ENCODE measurements at places on chromosomes 1 and 21. TPM values are rescaled to one million over a fixed set of nuclear protein-coding genes. Genes with fewer than 3 reads are reported as not detected.

Gene MRPL24
- 203 TPM for total RNA-seq

DNA sequence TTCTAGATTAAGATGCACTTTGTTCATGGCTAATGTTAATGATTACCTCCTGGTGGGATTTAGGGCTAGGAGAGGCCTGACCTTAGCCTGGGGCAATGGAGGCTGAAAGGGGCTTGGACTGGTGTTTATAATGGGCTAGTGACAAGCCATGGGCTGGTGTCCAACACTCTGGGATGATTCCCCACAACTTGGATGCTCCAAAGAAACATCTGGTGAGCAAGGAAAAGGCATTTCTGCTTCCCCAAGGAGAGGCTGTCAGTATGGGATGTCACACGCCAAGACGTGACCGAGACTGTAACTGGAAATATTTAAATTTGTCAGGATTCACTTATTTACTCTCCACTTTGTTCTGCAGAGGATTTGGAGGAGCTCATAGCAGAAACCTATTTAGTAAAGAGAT, 45.2 kb downstream of the PTPRU start:
- DNase-seq: no peak

Gene REG4
- total RNA-seq: not detected

DNA sequence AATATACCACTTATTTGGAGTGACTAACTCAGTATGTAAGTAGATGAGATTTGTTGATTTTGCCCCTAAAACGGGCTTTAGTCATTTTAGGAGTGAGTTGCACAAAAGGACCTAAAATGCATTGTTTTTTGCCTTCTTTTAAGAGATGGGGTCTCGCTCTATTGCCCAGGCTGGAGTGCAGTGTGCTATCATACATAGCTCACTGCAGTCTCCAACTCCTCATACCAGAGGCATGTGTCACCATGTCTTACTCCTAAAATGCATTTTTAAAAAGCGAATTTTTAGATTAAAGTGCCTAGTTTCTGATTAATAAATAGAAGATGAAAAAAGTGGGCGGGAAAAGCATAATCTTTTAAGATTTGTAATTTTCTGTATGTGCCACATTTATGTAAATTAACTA, 11.5 kb upstream of the NEXN start:
- no peak for DNase-seq

- DNase-seq: no peak
These were observed 52.7 kb upstream of the PLA2G4A start for GRCh38 chr1:186775881-186776560.

DNA sequence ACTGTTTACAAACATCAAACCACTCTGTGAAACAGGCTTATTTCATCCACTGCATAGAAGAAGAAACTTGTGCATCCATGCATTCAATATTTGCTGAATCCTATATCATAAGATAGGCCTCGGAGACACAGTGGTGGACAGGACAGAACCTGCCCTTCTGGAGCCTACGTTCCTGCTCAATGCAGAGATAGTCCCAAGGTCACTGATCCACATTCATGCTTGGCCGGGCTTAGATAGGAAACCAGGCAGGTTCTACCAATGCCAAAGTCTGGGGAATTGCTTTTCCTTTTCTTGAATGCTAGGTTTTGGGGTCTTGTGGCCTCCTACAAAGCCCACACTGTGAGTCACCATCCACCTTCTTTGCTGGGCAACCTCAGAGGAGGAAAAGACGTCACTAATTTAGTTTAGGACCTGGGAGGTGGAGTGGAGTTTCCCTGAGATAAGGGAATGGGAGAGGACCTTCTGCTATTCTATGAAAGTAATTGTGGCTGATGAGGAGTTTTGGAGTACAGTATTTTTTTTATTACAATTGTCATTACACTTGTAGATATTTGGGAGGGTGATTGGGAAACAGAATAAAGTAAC, 99.7 kb upstream of the CD34 start:
- DNase-seq: no peak

Gene BRDT
- not detected for total RNA-seq

- no peak for DNase-seq
These were observed 27.2 kb upstream of the FAM3B start for GRCh38 chr21:41289431-41289830.

Gene DPT
- not detected for total RNA-seq

GRCh38 chr1:10986525-10986890, 25.9 kb upstream of the TARDBP start:
- no peak for DNase-seq

Gene FAM163A
- total RNA-seq: 0.17 TPM

DNA sequence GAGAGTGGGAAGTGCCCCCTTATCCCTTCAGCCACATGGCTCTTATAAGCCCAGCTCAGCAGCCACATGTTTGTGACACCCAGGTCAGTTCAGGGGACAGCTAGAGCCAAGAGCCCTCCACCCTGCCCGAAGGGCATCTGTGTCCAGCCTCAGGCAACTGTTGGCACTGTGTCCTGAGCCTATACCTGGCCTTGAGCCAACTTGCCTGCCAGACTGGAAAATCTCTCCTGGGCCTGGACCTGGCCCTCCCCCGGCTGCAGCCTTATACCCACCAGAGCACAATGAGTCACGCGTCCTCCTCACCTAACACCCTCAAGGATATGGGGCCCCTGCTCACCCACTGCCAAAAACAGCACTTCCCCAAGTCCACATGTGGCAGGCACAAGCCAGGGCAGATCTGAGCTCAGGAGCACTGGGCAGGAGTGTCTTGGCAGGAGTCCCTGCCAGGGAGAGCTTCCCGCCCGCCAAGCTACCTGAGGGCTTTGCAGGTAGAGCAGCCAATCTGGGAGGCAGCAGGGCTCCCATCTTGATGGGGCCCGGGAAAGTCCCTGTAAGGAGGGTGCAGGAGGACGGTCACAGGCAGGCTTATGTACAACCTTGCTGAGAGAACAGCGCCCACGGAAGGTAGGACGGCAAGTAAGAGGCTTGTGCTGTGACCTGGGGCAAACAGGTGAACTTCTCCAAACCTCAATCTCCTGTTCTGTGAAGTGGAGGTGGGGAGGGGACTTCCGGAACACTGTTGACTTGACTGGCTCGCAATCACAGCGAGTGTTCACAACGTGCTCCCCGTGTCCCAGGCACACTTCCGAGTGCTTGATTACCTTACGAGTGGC, 19.8 kb upstream of the HSPG2 start:
- DNase-seq: no peak

DNA sequence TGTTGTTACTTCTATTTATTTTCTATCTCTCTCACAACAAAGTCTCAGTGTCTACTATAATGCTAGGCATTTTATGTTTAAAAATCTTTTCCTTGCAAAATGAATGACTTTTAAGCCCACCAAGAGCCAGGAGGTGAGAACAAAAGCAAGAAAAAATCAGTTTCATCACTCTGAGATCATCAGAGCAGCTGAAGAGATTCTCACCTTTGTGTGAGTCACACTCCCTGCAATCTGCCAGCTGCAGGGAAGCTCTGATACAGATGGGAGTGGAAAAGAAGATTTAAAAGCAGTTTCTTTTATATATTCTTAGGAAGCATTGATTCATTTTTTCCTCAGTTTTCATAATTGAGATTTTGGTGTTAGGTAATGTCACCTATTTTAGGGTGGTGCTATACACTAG, 107.6 kb downstream of the LHX9 start:
- peak; percentile 30 for DNase-seq

Gene CYP4A22
- not detected for total RNA-seq

DNA sequence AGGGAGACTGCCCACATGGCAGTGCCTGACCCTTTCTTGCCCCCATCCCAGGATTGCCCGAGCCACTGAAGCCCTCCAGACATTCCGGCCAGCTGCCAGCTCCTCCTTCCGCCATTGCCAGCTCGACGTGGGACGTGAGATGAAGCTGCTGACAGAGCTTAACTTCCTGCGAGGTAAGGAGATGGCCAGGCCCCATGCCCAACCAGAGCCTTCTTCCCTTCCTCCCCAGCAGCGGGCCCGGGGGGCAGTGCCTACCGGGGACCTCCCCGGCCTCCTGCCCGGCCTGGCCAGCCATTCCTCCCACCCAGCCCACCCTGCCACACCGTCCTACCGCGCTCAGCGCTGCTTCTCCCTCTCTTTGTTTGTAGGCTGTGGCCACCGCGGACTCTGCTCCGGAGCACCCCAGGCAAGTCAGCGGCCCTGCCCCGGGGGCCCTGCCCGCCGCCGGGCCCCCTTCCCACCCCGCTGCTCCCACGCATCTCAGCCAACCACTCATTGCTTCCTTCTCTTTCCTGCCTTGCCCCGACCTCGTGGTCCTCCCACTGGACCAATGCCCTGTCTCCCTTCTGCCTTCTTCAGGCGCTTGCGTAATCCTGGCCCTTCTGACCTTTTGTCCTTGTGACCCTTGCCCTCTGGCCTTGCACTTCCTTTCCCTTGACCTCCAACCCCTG, 4.9 kb downstream of the TRIM46 start:
- no peak for DNase-seq

DNA sequence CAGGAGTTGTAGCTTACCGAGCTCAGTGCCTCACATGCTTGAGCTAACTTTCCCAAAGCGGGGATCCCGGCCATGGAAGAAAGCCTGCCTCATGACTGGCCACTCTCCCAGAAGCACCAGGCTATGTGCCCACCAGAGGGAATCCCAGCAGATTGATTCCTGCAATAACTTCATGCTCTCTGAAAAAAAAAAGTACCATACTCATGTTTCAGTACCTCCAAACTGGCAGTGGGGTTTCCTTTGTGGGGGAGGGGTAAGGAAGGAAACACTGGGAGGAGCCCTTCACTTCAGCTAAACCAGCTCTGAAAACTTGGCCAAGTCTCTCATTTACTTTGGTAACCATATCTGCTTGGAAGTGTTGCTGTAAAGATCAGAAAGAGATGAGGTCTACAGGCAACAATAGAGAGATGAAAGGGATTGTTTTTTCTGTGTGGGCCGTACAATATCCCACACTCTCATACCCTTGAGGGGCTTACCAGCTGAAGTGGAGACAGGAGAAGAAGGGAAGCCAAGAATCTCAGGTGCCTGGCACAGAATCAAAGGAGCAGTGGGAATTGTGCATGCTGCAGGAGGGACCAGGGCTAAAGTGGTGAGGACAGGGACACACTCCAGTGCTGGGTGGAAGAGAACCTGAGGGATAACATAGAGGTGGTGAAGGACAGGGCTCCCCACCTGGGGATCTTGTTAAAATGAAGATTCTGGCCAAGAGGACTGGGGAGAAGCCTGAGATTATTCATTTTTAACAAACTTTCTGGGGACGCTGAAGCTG, 42.4 kb upstream of the TACSTD2 start:
- DNase-seq: no peak

DNA sequence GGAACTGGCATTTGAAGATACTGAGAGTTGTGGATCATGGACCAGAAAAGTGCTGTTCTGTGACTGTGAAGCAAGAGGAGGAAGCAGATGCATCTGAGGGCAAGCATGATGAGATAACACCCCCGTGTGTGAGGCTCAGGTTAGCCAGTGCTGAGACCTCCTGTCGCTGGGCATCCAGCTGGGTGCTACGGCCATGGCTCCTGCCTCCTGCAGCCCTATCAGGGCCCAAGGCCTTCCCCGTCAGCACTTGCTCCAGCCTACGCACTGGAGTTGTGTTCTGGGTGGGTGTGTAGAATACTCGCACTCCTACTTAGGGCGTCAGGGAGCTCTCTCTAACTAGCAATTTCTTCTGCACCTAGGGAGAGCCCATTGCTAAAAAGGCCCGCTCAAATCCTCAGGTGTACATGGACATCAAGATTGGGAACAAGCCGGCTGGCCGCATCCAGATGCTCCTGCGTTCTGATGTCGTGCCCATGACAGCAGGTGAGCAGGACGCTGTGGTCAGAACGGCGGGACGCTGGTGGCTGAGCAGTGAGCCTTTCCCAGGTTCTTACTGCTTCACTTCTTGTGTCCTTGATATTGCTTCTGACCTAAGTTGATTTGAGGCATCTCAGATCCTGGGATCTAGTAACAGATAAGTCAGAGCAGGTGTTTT, 6.5 kb downstream of the PPIE start:
- DNase-seq: no peak

- no peak for DNase-seq
These were observed 126.0 kb downstream of the NR5A2 start for GRCh38 chr1:200153277-200154055.

- DNase-seq: no peak
These were observed 138.7 kb upstream of the ZNF648 start for GRCh38 chr1:182200025-182200812.

Gene GPR157
- 9.6 TPM for total RNA-seq

GRCh38 chr1:61337981-61338848, 255.9 kb downstream of the NFIA start:
- peak; percentile 80 for DNase-seq

Gene OR2L8
- total RNA-seq: not detected

DNA sequence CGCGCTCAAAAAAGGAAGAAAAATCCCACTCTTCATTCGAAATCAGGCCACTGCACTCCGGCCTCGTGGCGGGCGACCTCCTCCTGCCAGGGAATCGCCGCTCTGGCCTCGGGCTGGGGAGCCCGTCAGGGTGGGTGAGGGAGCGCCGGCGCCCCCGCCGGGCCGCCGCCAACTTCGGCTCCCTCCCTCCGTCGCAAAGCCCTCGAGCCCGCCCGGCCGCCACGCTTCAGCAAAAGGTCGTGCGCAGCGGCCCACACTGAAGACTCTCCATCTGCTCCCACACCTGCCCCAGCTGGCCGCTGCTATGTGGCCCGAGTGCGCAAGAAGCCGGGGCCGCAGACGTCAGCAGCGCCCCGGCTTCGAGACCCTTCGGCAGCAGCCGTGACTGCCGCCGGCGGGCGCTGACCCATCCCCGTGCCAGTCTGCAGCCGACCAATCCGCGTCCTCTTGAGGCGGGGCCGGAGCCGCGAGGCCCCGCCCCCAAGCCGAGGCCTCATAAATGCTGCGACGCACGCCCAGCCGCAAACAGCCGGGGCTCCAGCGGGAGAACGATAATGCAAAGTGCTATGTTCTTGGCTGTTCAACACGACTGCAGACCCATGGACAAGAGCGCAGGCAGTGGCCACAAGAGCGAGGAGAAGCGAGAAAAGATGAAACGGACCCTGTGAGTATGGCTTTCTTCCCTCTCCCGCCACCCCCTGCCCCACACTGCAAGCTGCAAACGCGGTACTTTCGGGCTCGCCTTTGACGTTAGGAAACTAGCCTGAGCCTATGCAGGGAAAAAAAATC, at the start of gene RGS2:
Gene RGS2 (plus strand): TSS at position 522 of the 789 bp plus-strand sequence. CDS start 33 bp downstream, at position 555.
- DNase-seq: peak; percentile 99

DNA sequence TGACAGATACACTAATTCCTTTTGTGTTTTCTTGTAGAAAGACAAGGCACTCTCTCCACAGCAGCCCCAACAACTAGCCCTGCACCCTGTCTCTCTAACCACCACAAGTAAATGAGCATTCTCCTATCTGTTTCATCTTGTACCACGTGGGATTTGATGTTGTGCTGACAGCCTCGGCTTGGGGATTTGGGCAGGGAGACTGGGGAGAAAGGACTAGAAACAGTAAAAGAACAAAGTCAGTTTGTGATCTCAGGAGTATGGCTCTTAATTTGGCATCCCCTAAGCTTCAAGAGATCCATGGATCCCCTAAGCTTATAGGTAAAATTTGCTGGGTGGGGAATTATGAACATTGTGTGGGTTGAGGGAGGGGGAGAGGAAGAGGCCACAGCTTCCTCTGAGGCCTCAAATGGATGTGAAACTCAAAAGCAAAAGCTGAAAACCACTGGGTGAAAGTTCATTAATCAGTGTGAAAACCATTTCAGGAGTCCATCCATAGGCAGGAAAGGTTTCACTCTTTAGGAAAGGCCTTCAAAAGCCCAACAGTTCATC, 3.1 kb downstream of the C1orf162 start:
- no peak for DNase-seq
